ENCODE measurements at places on chromosomes 12 and 14. TPM values are rescaled to one million over a fixed set of nuclear protein-coding genes. Genes with fewer than 3 reads are reported as not detected.

DNA sequence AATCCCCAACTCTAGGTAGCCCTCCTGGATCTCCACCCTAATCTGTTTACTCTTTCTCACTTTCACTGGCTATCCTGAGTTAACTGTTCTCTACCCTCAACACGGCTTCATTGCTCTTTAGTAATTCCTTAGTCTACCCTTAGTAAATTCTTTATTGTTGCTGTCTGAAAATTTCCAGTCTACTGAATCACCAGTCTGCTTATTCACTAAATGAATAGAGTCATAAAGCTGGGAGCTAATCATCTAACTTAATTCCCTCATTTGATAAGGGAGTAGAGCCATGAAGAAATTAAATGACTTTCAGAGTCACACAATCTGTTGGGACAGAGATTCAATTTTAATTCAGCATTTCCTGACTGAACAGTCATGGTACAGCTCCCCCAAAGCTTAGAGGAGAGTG lies 36.5 kb downstream of the YEATS4 start:
- no peak for DNase-seq
- peak overlapping the region; percentile 13 for H3K27ac ChIP-seq
- peaks cover 12% of the 10 kb centered on the region for H3K4me1 ChIP-seq

- no peaks in the 10 kb centered on the region for H3K36me3 ChIP-seq
- DNase-seq = no peak
- no peaks in the 10 kb centered on the region for H3K4me1 ChIP-seq
- H3K4me3 ChIP-seq = no peak overlapping the region
Observed at GRCh38 chr12:10732066-10732465, 8.9 kb upstream of the YBX3 start.

DNA sequence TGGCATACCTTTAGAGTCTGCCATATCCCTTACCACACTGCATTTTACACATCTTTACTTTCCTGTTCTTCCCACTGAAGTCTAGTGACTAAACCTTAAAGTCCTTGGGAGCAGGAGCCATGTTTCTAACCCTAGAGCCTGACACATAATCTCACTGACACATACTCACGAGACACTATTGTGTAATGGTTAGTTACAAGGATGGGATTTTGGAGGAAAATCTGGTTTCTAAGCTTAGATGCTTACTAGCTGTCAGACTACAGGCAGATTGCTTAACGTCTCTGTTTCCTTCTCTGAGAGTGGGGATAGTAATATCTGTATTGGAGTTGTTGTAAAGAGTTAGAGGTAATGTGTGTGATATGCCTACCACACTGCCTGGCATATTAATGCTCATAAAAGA lies 6.2 kb upstream of the DYRK4 start:
- H3K4me3 ChIP-seq = no peak overlapping the region
- H3K4me1 ChIP-seq = no peaks in the 10 kb centered on the region

The PLCZ1 gene
- total RNA-seq = not detected
